ENCODE measurements at places on chromosomes 12 and 14.

GRCh38 chr12:125402874-125403789 lies 337.9 kb downstream of the AACS start:
- DNase-seq = no peak

DNA sequence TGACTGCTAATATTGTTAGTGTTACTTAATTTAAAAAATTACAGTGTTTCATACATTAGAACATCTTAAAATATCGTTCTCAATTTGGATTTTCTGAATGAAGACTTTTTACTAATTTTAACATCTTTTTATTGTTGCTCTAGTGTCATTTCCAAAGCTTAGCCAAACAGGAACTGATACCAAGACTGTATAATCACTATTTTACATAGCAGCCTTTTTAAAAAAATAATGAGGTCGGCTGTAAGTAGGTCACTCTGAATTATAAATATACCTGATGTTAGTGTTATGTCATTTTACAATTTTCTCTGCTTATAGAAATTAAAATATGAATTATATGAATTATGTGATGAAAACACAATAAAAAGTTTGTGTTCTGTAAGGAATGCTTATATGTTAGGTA lies 321.5 kb downstream of the TMEM117 start:
- DNase-seq = no peak

- no peak for DNase-seq
Measured at GRCh38 chr12:42362647-42363260, 36.8 kb downstream of the PPHLN1 start.

GRCh38 chr14:81402123-81402495 lies 2.0 kb upstream of the STON2 start:
- no peak for DNase-seq

GRCh38 chr12:132710043-132710404 lies 618 bp upstream of the PGAM5 start:
- no peak for DNase-seq

DNA sequence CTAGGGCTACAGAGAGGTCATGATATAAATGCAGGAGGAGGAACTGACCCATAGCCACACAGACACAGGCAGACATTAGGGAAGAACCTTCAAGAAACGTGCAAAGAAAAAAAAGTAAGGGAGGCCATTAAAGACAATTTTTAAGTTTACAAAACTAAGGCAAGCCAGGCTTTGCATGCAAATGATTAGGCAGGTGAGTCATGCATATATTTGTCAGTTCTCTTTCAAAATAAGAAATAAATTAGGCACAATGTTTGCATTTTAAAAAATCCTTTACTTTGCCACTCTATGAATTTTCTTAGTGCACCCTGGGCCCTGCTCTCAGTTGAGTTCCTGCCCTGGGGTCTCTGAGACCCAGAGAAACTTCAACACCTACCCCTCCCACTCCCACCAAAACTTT lies 75.0 kb downstream of the PRMT8 start:
- DNase-seq = no peak

- no peak for DNase-seq
Measured at GRCh38 chr14:99168330-99168729, 103.7 kb downstream of the BCL11B start.

- no peak for DNase-seq
Measured at GRCh38 chr12:1533205-1533601, 61.2 kb downstream of the FBXL14 start.

- DNase-seq = no peak
Measured at GRCh38 chr12:1579651-1580435, 14.5 kb downstream of the FBXL14 start.

DNA sequence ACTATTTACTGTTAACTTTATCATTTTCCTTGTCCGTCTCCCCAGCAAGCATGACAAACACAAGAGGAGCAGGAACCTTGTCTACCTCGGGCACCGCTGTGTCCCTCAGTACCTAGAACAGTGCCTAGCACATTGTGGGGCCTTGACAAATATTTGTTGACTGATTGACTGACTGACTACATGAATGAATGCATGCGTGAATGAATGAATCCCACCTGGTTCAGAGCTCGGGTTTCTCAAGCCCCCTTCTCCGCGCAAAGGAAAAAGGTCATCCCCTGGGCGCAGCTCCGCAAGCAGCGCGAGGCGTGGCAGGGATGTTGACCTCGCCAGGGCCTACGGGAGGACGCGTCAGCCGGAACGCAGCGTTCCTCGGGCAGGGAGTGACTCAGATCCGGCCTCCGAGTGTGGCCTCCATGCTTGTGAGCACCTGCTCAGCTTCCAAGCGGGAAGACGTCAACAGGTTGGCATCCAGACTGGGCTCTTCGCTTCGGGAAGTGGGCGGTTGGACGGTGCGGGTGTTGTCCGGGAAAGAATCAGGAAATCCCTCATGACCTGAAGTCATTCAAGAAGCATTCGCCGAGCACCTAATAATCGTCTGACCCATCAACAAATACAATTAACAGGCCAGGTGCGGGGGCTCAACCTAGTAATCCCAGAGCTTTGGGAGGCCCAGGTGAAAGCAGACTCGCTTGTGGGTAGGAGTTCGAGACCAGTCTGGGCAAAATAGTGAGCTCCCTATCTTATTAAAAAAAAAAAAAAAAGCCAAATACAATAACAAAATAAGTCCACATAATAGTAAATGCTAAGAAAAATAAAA lies 13.9 kb upstream of the UBC start:
- no peak for DNase-seq

- DNase-seq = no peak
Measured at GRCh38 chr14:68440820-68441219, 352.0 kb downstream of the ZFP36L1 start.

DNA sequence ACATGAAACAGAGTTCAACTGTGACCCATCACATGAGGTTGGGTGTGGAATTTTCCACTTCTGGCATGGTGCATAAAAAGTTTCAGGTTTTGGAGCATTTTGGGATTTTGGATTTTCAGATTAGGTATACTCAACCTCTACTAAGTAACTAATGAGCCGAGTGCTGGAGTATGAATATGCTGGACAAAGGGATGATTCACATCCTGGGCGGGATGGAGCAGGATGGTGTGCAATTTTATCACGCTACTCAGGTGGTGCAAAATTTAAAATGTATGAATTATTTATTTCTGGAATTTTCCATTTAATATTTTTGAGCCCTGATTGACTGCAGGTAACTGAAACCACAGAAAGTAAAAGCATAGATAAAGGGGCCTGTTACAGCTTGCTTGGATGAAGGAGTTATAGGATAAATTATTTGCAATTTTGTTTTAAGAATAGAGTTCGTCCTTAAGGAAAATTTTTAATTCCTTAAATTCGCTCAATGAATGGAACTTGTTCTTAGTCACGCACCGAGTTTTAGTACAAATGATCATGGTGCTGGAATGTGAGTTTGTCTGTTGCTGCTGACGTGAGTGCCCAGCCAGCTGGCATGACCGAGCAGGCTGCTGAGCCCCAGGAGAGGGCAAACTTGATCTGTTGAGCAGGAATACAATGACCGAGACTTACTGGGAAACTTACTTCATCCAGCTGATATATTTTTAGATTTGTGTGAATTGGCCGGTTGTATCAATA lies 176.3 kb downstream of the ESR2 start:
- DNase-seq = no peak

DNA sequence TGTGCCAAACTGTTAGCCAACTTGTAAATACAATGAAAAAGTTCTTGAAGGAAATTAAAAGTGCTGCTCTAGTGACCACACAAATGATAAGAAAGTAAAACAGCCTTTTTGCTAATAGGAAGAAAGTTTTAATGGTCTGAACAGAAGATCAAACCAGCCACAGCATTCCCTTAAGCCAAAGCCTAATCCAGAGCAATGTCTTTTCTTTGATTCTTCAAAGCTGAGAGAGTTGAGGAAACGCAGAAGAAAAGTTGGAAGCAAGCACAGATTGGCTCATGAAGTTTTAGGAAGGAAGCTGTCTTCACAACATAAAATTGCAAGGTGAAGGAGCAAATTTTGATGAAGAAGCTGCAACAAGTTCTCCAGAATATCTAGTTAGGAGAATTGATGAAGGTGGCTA lies 213.8 kb downstream of the ATXN7L3B start:
- no peak for DNase-seq

GRCh38 chr14:21077672-21078071 lies 7.6 kb downstream of the ARHGEF40 start:
- DNase-seq = no peak

DNA sequence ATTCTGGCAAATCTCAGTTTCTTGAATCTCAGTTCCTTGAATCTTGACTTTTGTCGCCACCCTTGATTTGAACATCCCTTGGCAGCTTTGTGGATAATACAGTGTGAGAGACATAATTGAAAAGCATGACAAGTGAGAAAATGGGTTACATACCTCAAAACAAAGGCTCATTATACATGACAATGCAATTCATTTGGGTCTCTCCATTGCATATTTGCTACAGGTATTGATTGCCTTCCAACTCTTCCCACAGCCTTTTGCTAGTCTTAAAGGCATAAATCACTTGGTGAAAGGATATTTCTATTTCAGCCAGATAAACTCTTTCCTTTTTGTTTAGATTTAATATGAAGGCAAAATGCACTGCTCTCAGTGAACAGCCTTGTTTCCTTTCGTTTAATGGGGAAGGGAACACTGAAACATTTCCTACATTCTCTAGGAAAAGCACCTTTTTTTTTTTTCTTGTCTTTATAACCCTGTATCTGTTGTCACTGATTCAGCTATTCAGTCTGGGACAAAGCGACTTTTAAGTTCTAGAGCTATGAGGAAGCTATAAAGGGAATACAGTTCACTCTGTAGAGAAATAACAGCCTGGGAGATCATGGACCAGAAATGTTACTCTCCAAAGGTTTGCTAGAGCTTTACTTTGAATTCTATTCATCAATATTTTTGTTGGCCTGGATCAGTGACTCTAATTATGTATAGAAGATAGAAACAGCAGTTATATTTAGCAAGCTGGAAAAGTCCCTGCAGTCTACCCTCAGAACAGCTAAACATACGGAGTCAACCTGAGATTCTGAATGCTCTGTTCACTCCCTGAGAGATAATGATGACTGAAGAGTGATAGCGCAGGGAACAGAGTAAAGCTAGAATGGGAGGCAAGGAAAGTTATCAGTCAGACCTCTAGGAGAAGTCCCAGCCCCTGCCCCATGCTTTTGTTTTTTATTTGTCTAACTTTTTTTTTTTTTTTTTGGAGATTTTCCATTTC lies 311.4 kb downstream of the RGS6 start:
- DNase-seq = no peak

DNA sequence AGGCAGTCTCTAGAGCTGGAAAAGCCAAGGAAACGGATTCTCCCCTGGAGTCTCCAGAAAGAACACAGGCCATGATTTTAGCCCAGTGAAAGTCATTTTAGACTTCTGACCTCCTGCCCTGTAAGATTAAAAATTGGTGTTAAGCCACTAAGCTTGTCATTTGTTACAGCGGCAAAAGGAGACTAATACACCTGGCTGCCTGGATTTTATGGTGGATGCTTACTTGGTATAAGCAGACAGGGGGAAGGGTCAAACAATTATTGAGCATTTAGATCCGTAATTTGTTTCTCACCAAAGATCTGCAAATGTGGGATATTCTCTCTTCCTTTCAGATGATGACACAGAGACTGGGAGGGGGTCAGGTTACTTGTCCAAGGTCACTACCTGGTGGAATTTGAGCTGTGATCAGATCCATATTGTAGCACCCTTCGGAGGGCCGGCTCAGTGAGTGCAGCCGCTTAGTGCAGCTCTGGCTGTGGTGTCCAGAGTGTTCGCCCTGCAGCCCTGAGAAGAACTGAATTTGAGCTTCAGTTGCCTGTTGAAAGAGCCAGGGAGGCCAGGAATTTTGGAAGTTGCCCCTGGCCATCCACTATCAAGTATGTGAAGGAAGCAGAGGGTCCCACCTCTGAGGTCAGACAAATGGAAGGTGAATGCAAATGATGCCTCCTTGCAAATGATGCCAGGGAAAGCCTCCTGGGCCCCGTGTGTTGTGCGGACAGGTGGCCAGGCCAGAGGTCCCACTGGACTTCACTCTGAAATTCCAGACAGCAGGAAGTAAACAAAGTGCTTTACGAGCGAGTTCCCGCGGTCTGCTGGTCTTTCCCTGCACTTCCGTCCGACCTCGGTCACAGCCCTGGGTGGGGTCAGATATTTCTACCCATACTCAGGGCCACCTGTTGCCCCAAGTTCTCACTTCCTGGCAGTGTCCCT lies 15.1 kb downstream of the GLRX5 start:
- no peak for DNase-seq

Measured in left renal pelvis (tissue), 4 donors.